SJSA1 (cell line): ENCODE measurements at places on chromosomes 2 and 18. TPM values are rescaled to one million over a fixed set of nuclear protein-coding genes. Genes with fewer than 3 reads are reported as not detected.

The MTCL1 gene
- 36.7 and 47.7 TPM in 2 replicates for total RNA-seq

The REEP1 gene
- total RNA-seq = 0.24 and 0.78 TPM in 2 replicates

The E2F6 gene
- 11.7 and 25.6 TPM in 2 replicates for total RNA-seq

The MAB21L4 gene
- 0.42 and 0.91 TPM in 2 replicates for total RNA-seq

The NAPG gene
- total RNA-seq = 56.7 and 62.4 TPM in 2 replicates

The UGT1A8 gene
- not detected in 2 replicates for total RNA-seq

The ALLC gene
- not detected in 2 replicates for total RNA-seq

The ESPNL gene
- 3.5 and 6.9 TPM in 2 replicates for total RNA-seq

The TMEM17 gene
- 3.9 and 4.7 TPM in 2 replicates for total RNA-seq

The HNMT gene
- total RNA-seq = 47.6 and 65.8 TPM in 2 replicates

The GPR45 gene
- total RNA-seq = 0.16 and 0.29 TPM in 2 replicates

The HOXD12 gene
- 0.13 TPM in 1 of 2 replicates, not detected in the other for total RNA-seq

The FKBP7 gene
- 28.2 and 70.7 TPM in 2 replicates for total RNA-seq

The ZEB2 gene
- 40.0 and 48.0 TPM in 2 replicates for total RNA-seq

The CRACDL gene
- total RNA-seq = not detected in 2 replicates

The ZC3H8 gene
- total RNA-seq = 5.7 and 54.2 TPM in 2 replicates

The SKOR2 gene
- not detected in 2 replicates for total RNA-seq

The ABCG8 gene
- total RNA-seq = not detected in 2 replicates

The OR6B2 gene
- not detected in 2 replicates for total RNA-seq

The SH3BP4 gene
- 78.6 and 117 TPM in 2 replicates for total RNA-seq

The RTP5 gene
- total RNA-seq = not detected in 2 replicates

The RNU2-63P gene
- 34.9 TPM in 1 of 2 replicates, not detected in the other for total RNA-seq

The CCDC178 gene
- not detected in 2 replicates for total RNA-seq

The SEPTIN10 gene
- total RNA-seq = 99.8 and 103 TPM in 2 replicates

The SLC9A4 gene
- not detected in 2 replicates for total RNA-seq
